AG10803 (cell line): ENCODE measurements at places on chromosomes 12 and 14.

DNA sequence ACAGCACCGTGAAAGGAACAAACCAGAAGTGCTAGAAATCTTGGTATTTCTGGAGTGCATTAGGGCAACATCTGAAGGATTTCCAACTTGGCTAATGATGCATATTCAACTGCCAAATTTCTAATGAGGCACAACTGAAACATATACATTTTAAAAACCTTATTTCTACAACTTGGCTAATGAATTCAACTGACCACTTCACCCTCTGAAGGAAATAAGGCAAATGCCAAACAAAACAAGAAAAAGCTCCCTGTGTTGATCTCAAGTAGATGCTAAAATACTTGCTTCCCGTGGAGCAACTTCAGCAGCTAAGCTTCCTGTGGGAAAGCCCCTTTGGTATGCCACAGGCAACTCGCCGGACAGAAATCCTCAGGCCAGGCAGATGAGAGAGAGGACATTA, 167.1 kb downstream of the TTC7B start:
- DNase-seq, result peak; percentile 50

DNA sequence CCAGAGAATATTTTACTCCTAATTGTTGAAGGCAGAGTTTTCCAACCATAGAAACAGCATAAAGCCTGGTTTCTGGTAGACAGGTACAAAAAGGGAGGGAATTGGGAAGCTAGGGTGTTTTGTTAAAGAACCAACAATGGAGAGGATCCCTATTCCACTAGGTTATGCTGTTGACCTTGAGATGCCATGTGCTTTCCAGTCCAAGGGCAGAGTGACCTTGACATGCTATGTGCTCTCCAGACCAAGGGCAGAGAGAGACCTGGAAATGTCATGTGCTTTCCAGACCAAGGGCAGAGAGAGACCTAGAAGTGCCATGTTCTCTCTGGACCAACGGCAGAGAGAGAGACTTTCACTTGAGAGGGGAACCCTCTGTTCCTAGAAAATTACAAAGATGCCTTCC, 1043.8 kb upstream of the FBXO33 start:
- DNase-seq, result no peak

- peak; percentile 54 for DNase-seq
Observed at GRCh38 chr12:122888232-122888752, 7.6 kb downstream of the VPS37B start.

GRCh38 chr12:92769124-92769901, 66.5 kb downstream of the PLEKHG7 start:
- no peak for DNase-seq

GRCh38 chr12:7017870-7018349, 366 bp downstream of the LPCAT3 start:
- no peak for DNase-seq

DNA sequence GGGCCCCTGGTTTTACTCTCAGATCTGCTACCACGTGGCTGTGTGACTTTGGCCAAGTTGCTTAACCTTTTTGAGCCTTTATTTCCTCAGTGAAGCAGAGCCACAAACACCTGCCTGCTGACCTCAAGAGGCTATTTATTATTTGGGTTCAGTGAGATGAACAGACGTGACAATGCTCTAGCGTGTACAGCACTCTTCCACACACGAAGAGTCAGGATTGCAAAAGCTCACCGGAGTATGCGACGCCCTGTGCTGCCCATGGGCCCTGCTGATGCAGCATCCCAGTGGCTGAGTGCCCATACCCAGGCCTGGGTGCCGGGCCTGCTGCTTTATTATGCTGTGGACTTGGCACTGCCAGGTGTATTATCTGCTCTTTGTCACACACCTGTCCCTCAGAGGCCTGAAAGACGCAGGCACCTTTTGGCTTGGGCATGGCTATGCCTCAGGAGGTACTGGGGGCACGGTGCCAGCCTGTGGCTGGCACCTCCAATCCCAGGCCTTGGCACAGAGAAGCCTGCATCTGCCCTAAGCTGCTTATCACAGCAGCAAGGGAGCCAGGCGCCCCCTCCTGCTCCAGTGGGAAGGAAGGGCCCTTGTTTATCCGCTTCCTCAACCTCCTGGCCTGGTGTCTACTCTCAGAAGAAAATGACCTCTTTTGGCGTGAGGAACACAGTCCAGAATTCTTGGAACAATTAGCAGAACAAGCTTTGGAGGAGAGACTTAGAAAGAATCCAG, 22.3 kb upstream of the TC2N start:
- no peak for DNase-seq

GRCh38 chr12:91894911-91895310, 250.7 kb downstream of the BTG1 start:
- DNase-seq, result no peak

DNA sequence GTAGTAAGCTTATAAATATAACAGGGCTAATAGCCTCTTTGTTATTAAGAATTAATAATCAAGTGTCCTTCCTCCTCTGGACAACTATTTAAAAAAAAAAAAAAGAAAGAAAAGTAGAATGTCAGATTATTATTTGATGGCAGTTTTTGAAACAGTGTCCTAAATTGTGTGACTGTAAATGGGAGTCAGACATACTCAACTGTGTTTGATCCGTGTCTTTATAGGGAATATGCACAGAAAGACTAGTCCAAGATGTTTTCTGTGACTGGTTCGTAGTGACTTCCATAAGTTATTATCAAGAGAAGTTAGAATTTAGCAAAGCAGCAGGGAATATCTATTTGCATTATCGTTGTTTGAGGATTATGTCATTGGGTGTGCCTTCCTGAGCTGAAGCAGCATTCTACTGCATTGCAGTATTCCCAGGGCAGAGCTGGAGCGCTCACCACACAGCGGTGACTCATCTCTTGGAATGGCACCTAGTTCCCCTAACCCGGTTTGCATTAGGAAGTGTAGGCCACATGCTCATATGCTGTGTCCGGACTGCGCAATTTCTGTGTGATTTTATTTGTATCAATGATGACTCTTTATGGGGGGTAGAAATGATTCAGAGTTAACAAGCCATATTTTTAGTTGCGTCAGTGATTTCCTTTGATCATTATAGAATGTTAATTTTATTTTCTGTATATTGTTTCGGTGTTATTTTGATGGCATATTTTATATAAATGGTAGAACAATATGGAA, 7.9 kb downstream of the DYNC1H1 start:
- DNase-seq, result peak; percentile 99

- peak; percentile 13 for DNase-seq
Observed at GRCh38 chr12:19474147-19474546, 34.9 kb downstream of the AEBP2 start.
